Activated naive CD4-positive, alpha-beta T cell treated with anti-CD3 and anti-CD28 coated beads, Interleukin-2, amount 50 U/mL, for 16 hours (primary cell): ENCODE measurements at places on chromosomes 11 and 22.

DNA sequence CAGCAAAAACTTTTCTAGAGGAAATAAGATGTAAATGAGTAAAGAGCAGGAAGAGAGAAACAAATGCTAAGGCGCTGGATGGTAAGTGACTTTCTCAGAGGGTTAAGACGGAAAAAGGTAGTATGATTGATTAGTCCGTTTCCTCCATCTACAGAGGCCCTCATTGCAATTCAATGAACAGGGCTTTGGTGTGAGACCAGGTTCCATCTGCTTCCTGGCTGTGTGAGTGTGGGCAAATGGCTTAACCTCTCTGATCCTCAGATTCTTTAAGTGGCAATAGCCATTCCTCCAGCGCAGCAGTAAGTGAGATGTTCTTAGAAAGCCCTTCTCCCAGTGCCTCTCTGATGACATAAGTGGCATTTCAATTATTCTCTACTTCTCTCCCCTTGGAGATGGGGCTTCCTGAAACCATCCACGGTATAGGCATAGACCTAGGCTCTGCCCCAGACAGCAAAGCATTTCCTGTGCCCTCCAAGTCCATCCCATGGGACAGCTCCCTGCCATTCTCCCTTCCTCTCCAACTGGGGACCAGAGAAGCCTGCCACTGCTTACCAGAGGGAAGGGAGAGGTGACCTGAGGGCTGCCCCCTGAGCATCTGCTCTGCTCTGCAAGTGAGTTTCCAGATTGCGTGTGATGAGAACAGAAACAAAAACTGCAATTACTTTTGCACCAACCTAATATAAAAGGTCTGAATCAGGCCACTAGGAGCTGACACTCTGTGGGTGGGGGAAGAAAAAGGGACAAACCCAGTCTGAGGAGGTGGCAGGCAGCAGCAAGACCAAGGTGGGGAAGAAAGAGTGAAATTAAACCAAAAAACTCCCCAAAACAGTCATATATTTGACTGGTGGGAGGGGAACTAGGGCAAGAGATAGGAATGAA, 12.7 kb upstream of the CD44 start:
- DNase-seq: peak; percentile 58

- DNase-seq: no peak
Observed at GRCh38 chr11:7749456-7749855, 43.2 kb upstream of the OVCH2 start.

GRCh38 chr11:77038825-77039326, 4.7 kb downstream of the B3GNT6 start:
- no peak for DNase-seq

- no peak for DNase-seq
Observed at GRCh38 chr11:66015454-66015881, 3.7 kb downstream of the CST6 start.

DNA sequence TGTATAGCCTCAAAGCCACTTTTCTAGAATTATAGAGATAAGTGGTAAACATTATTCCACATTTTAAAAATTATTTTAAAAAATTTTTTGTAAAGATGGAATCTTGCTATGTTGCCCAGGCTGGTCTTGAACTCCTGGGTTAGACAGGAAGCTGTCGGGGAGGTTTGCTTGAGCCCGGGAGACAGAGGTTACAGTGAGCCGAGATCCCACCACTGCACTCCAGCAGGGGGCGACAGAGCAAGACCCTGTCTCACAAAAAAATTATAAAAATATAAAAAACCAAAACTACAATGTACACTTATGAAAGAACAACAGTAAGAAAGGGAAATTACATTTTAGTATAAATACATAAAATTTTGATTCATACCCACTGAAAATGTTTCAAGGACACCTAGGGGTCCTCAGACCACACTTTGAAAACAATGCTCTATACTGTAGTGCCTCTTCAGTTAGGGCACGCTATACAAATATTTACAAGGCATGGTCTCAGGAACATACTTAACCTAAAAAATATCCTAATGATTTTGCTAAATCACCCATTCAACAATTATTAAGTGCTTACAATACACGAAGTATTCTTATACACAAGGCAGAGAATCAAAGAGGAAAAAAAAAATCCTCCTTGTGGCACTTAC, 111.2 kb downstream of the MRTFA start:
- DNase-seq: peak; percentile 76

DNA sequence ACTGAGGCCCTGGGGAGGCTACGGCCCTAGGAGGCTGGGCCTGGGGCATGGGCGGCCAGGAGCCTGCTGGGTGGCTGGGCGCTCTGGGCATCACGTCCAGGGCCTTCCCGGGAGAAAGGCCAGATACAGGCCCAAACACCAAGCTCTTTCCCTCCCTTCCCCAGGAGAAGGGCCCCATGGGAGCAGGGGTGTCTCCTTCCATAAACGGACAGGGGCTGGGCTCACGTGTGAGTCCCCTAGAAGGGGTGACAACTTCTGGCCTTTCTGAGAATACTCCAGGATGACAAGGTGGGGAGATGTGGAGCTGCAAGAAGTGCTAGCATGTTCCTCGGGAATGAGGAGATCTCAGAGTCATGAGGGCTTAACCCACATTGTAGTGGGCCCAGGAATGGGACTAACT, 19.5 kb upstream of the SYT8 start:
- no peak for DNase-seq

GRCh38 chr11:8740129-8740528, 57.5 kb downstream of the RPL27A start:
- no peak for DNase-seq

DNA sequence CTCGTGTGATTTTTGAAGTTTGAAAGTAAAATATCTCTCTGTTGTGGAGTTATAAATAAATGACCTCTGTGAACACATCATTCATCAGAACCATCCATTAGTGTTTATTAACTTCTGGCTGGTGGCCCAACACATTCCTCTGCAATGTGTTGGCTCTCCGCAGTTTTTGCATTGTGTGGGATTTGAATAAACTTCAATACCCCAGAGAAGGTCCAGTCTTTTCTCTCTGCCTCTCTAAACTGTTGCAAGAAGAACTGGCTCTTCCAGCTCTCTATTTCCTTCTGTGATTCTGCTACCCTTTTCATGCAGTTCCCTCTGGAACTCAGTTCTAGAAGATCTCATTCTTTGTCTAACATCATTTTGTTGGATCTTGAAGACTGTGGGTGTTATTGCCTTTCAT, 125.0 kb upstream of the ARHGAP42 start:
- no peak for DNase-seq

- DNase-seq: no peak
Observed at GRCh38 chr22:41831828-41832552, 915 bp upstream of the SREBF2 start.

DNA sequence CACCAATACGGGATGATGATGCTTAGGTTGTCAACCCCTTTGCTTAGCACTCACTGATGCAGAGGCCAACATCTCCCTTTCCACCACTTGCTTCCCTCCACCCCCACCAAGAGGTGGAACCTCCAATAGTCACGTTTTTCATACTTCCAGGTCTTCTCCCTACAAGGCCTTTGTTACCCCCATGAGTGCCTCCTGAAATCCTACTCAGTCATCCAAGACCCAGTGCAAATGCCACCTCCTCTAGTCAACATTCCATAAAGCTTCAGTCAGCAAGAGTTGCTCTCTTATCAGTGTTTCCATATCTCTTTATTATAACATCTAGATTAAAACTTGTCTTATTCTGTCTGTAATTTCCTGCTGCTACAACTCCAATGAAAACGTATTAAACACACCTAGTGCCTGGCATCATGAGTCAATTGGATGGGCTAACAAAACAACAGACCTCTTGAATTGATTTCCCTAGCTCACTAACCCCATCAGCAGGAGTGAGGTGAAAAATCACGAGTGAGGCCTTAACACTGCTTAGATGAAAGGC, 370.7 kb upstream of the CCDC90B start:
- no peak for DNase-seq

DNA sequence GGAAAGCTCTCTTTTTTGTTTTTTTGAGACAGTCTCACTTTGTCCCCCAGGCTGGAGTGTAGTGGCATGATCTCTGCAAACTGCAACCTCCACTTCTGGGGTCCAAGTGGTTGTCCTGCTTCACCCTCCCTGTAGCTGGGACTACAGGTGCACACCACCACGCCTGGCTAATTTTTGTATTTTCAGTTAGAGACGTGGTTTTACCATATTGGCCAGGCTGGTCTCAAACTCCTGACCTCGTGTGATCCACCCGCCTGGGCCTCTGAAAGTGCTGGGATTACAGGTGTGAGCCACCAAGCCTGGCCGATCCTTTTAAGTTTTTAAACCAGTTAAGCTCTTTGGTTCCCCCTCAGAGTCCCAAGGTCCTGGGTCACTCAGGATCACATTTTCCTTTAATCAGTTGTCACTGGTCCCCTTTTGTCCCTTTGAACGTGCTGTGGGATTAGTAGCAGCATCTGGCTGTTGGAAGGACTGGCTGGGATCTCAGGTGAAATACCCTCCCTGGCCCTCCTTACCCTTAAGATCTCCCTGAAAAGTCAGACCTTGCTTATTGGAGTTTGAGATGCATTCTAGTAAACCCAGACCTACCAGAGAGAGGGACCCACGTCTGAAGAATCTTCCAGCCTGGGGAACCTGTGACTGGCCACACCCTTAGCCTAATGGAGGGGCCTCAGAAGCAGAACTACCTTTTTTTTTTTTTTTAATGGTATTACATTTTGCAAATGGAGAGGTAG, 8.1 kb downstream of the MALAT1 start:
- DNase-seq: peak; percentile 41

- no peak for DNase-seq
Observed at GRCh38 chr11:9399466-9399865, 15.0 kb downstream of the IPO7 start.

GRCh38 chr11:63979426-63979825, 5.0 kb downstream of the COX8A start:
- no peak for DNase-seq

DNA sequence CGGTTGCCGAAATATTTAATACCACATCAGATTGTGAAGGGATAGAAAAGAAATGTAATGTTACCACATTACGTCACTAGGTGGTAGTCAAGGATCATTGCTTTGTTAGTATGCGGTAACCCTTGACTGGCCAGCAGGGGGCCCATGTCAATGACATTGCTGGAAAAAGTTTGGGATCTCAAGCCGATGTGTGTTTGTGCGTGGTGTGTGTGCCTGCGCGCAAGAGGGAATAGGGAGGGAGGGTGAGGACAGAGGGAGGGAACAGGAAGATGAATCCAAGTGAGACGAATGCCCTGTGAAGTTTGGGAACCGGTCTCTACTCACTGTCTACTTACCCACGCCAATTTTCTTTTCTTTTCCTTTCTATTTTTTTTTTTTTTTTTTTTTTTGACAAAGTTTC, 10.7 kb upstream of the MRGPRX2 start:
- peak; percentile 53 for DNase-seq

- DNase-seq: no peak
Observed at GRCh38 chr11:5922749-5923426, 19.2 kb upstream of the OR56A3 start.

- DNase-seq: no peak
Observed at GRCh38 chr11:104238916-104239315, 75.0 kb upstream of the PDGFD start.

- no peak for DNase-seq
Observed at GRCh38 chr11:81098471-81098870, 1635.2 kb downstream of the FAM181B start.

DNA sequence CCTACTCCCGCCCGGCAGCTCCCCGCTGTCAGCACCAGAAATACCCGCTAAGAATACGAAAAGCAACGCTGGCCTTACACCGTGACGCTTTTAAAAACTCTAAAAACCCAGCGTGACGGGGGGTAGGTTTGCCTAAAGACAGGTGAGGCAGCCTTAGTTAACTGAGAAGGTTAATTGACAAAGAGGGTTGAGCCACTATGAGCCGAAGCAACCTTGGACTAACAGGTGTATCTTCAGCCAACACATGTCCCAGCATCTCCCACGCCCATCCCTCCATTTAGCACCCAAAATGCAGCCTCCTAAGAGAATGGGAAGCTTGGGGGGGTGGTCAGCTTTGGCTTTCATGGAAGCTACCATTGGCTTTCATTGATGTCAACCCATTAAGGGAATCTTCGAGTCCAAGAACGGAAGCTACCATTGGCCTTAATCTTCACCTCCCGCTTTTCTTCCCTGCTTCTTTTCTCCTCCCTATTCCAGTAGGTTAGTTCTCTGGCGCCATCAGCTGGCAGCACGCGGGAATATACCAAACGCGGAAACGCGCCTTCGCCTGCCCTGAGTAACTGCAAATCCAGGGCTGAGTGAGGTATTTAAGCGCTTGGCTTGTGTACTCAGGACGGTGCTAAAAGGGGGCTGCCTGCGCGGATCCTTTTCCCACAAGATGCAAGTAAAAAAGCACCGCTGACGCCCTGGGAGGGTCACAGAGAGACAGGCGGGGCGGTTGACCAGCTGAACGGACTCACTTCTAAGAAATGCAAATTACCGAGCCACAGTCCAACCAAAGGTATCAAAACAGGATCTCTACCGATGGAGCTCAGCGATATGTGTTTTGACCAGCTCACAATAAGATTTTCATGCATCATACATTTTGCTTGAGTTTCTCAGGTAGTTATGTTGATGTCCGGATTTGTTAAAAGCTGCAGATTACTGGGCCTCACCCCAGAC, 38.5 kb upstream of the GLYATL1 start:
- DNase-seq: peak; percentile 14

DNA sequence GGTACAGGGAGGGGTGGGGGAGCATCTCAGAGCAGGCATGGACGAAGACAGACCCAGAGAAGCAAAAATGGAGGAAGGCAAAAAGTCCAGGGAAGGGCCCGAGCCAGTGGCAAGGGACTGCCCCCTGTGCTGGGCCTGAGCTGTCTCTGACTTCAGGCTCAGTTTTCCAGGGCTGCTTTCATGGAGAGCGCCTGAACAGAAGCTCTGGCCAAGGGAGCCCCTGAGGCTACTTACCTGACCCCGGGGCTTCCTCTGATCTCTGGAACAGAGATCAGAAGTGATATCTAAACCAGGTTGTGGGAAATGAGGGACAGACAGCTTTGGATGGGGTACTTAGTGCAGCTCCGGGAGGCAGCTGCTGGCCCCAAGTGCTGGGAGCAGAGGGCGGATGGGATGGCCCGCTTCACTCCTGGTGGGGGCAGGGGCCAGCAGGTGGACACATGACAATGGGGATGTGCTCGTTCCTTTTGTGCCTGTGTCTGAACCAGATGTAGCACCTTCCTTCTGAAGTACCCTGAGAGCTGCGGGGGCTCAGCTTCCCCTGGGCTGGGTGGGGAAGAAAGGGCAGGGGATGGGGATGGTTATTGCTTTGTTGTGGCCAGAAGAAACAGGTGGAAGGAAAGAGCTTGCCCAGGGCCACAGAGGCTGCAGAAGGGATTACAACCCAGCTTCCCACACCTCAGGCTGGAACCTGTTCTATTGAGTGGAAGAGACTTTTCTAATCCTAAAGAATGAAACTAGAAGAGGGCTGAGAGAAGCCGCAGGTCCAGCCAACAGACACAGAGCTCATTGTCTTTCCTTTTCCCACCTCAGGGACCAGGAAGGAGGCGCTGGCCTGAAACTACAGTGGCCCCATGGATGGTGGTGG, 5.7 kb downstream of the LRRC10B start:
- DNase-seq: no peak

DNA sequence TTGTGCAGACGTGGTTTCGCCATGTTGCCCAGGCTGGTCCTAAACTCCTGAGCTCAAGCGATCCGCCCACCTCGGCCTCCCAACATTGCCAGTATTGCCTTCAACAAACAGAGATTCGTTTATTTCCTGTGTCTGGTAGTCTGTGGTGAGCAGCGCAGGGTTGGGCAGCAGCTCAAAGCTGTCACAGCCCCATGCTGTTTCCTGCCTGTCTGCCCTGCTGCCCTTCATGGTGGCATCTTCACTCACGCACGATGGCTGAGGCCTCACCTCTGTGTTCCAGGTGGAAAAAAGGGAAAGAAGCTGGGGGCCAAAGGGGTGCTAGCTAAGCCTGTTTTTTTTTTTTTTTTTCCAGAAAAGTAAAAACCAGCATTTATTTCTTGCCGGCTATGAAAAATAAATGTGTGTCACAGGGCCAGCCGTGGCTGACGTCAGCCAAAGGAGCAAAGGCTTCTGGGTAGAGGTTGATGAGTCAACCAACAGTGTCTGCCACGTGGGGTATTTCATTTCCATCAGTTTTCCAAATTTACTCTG, 28.8 kb downstream of the TBC1D22A start:
- DNase-seq: peak; percentile 73
